Muscle of leg (tissue), 16 donors: ENCODE measurements at places on chromosomes 6 and 20. TPM values are rescaled to one million over a fixed set of nuclear protein-coding genes. Genes with fewer than 3 reads are reported as not detected.
A peak's percentile ranks its signal among the peaks of the same experiment; 100 is the strongest.

Gene TTLL9
- 0.09 TPM for total RNA-seq

Gene SSTR4
- total RNA-seq, result not detected

Gene NT5DC1
- 8.2 TPM for total RNA-seq

Gene WFDC10B
- not detected for total RNA-seq

Gene RAMACL
- total RNA-seq, result 0.71 TPM

Gene CRISP3
- total RNA-seq, result 0.04 TPM

Gene BLCAP
- 282 TPM for total RNA-seq

Gene MAFB
- 6.3 TPM for total RNA-seq

DNA sequence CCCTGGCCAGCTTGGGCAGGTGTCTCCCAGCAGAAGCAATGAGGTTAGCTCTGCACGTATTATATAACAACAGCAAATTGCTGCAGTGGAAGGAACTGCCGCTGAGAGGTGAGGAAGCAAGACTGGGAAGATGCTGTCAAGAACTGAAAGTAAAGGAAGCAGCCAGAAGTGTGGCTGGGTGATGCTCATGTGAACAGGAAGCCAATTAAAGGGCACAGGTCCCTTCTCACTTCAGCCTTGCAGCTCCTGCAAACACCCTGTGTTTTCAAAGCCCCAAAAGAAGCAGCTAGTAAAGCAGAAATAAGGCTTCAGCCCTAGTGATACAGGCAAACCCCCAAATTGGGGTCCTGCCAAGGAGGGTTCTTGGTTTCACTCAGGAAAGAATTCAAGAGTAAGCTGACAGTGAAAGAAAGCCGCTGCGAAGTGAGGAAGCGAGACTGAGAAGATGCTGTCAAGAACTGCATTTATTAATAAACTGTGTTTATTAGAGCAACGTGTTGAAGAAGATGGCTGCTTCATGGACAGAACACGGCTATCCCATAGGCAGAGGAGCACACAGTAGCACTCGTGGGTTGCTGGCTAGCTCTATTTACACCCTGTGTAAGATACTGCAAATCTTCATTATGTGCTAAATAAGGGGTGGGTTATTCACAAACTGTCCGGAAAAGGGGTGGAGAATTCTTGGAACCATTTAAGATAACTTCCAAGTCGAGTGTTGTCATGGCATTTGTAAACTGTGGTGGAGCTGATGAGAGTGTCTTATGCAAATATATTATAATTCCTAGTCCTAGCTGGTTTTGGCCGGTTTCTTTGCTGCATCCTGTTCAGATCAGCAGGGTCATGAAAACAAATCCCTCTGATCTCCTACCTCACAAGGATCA lies 152.2 kb downstream of the LINC00237 start:
- DNase-seq, result peak; percentile 27
- no peak overlapping the region for H3K27ac ChIP-seq
- H3K27me3 ChIP-seq, result no peaks in the 10 kb centered on the region

DNA sequence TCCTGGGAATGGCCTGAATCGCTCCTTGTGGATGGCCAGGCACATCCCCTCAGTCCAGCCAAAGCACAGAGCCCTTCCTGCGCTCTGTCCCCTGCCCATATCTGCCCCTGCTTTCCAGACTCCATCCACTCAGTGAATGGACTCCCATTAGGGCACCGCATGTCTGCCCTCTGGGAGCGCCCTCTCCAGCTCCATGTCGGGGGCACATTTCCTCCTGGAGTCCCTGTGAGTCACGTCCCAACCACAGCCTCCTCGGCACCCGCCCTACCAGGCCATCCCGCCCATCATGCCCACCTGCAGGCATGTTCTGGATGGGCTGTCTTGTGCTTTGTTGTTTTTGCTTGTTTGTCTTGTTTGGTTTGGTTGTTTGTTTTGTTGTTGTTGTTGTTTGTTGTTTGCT lies 96.8 kb downstream of the PSMB1 start:
- peaks cover 2% of the 10 kb centered on the region for H3K27me3 ChIP-seq
- no peaks in the 10 kb centered on the region for H3K36me3 ChIP-seq

DNA sequence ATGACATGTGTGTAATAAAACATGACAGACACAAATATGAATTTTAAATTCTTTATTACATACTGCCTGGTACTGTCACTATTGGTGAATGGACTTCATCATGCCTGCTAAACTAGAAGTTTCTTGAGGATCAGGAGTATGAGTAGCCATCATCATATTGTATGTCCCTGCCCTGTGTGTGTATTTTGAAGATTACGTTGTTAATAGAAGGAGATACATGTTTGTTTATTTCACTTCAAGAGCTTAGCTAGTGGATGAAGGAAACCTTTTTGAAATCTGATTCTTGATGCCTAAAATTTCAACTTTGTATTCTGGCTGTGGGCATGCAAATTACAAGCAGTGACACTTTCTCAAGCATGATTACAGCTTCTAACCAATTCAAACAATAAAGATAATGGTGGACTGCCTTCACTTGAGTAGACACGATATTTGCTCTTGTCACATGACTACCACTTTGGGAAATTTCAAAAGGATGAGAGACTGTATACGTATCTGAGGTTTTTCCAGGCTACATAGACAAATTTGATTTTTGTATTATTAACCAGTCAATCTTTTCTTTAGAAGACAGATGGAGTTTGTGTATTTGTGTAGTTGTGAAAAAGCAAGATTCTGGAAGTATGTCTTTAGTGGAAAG lies 3.5 kb downstream of the TBPL1 start:
- H3K27ac ChIP-seq, result no peak overlapping the region
- H3K36me3 ChIP-seq, result no peaks in the 10 kb centered on the region
- no peak for DNase-seq
- peaks cover 5% of the 10 kb centered on the region for H3K4me1 ChIP-seq

DNA sequence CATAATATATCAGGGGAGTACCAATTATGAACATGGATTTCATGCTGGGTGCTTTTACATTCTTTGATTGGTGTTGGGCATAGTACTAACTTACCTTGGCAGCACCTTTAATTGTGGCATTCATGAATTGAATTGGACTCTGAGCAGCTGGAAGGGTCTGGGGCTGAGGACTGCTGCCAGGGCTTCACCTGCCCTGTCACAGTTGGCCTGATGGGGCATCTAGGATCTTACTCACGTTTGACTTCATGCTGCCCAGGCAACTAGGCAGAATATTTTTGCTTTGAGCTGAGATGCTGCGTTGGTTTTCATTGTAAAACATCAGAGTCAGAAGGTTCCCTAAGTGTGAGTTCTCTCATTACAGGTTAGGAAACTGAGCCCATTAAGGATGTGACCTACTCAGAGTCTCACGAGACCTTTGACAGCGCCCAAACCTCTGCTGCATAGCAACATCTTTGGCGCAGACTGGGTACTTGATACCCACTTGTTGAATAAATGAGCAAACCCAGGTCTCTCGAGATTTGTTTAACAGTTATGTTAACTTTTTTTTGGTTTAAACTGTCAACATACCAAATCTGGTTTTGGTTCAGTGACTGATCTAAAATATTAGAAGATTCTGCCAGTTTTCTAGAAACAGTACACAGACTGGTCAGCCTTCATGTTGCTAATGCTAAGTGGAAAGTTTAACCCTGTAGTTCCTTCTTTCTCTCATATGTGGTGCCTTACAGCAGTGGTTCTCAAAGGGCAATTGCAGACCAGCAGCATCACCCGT lies 104.9 kb downstream of the TCP11 start:
- H3K4me3 ChIP-seq, result no peak overlapping the region
- DNase-seq, result no peak
- H3K27ac ChIP-seq, result no peak overlapping the region
- peaks cover 39% of the 10 kb centered on the region for H3K4me1 ChIP-seq
- H3K27me3 ChIP-seq, result no peaks in the 10 kb centered on the region
- H3K36me3 ChIP-seq, result peaks cover 28% of the 10 kb centered on the region

GRCh38 chr6:89120371-89120770 lies 2.5 kb upstream of the SRSF12 start:
- no peaks in the 10 kb centered on the region for H3K27me3 ChIP-seq
- no peak for DNase-seq
- peaks cover 6% of the 10 kb centered on the region for H3K4me1 ChIP-seq
- H3K4me3 ChIP-seq, result no peak overlapping the region
- no peak overlapping the region for H3K27ac ChIP-seq
- no peaks in the 10 kb centered on the region for H3K36me3 ChIP-seq

GRCh38 chr6:21188505-21189223 lies 404.9 kb upstream of the SOX4 start:
- H3K4me3 ChIP-seq, result no peak overlapping the region
- no peak overlapping the region for H3K27ac ChIP-seq
- DNase-seq, result no peak
- peaks cover 4% of the 10 kb centered on the region for H3K4me1 ChIP-seq
- H3K27me3 ChIP-seq, result no peaks in the 10 kb centered on the region
- no peaks in the 10 kb centered on the region for H3K36me3 ChIP-seq

DNA sequence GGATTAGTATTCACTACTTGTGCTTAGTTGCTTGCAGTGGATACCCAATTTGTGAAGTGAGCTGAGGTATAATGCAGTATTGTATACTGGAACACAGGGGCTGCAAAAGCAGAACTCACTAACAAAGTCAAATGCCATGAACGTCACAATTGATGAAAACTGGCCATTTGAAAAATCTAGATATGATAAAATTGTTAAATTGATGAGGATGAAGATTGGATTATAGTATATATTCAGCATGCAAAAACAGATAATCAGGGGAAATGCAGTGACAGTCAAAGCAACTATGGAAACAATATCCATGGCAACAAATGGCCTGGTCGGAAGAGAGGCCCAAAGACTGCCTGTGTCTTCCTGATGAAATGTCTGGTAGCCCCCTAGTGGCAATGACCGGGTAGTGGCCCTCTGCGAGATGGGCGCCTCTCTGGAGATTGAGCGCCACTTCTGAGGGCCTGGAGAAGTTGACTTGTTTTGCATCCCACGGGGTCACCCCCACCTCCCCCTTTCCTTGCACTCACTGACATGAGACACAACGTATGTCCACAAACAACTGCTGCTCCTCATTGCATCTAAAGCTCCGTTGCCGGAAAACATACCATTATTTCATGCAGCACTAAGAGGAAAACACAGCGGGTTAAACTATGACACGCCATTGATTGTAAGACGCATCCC lies 43.6 kb downstream of the C6orf15 start:
- no peaks in the 10 kb centered on the region for H3K27me3 ChIP-seq
- H3K36me3 ChIP-seq, result no peaks in the 10 kb centered on the region
- no peaks in the 10 kb centered on the region for H3K4me1 ChIP-seq
- H3K4me3 ChIP-seq, result no peak overlapping the region
- DNase-seq, result peak; percentile 81

DNA sequence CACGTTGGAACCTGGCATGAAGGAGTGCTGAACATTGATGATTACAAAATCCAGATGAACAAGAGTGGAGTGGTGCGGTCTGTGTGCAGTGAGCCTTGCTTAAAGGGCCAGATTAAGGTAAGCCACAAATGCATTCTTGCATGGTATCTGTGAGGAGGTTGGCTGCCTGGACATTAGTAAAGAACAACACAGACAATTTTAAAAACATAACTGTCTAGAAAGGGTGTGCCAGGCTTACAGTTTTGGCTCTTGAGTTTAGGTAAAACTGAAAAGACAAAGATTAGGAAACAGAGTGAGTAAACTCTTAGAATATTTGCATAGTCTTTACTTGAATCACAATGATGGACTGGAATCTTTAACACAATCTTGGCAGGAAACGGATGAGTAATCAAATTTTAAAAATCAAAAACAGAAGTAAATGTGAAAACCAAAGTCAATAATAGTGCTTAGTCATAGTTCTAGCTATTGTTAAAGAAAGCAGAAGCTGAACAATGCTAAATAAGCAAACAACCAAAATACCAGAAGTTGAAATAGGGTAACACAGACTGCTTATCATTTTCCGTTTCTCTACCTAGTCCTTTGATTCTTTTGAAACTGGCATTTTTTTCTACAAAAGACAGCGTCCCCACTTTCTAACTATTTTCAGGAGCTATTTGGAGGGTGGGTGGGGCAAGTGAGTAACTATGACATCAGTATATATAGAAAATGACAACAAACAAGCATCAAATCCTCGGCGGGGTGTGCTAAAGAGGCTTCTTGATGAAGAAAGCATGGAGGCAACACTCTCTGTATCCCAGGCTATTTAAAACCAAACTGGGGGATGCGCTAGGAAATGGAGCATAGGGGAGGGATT lies 185.8 kb upstream of the RAB32 start:
- no peaks in the 10 kb centered on the region for H3K36me3 ChIP-seq
- H3K4me3 ChIP-seq, result no peak overlapping the region
- no peak overlapping the region for H3K27ac ChIP-seq
- H3K27me3 ChIP-seq, result no peaks in the 10 kb centered on the region
- no peaks in the 10 kb centered on the region for H3K4me1 ChIP-seq
